ENCODE measurements at places on chromosomes 4 and X.

DNA sequence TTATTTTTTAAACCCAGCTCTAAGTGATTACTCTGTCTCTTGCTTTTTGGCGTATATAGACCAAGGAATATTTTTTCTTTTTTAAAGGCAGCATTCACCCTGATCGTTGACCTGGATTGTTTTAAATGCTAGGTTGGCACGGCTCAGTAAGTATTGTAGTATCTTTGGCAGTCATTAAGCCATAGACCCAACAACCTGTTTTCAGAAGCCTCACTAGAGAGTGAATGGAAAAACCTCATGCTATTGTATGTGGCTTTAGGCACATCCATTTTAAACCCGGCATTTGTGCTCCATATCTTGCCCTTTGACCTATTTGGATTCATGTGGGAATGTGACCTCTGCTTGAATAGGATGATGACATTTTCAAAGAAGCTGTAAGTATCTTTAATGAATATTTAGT is 183.9 kb downstream of the SNCA start:
- DNase-seq, result no peak

GRCh38 chr4:52911684-52912294 is 49.7 kb downstream of the RASL11B start:
- peak; percentile 57 for DNase-seq

DNA sequence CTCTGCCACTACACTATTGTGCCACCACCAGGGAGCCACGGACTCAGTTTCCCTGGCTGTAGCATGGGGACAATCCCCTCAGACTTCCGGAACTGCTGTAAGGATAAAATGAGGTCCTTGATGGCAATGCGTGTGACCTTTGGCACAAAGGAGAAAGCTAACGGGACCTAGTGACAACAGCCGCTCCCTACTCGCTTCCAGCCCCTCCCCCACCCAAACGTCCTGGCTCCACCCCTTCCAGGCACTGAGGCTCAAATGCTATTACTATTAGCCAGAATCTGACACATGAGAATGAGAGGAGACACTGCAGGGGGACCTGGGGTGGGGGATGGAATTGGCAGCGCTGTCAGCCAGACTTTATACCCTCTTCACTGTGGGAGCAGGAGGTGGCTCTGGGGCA is 5.4 kb upstream of the DUSP9 start:
- no peak for DNase-seq

- peak; percentile 27 for DNase-seq
These were observed 10.6 kb upstream of the ELF4 start for GRCh38 chrX:130120746-130121504.

DNA sequence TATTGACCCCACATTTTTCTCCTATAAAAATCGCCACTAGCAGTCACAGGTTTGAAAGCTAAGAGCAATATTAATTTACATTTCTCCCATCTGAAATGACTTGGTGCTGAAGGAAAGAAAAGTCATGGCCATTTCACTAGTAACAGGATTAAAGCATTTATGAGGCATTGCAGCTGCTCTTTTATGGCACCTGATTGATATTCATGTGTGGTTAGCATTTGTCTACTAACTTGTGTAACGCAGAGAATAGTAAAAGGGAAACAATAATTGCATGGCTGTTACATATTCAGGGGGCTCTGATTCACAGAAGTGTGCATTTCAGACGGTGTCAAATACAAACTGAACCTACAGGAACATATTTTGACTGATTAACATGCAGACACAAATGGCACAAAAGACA is 5.2 kb downstream of the PCDH19 start:
- no peak for DNase-seq

- DNase-seq, result no peak
These were observed at the start of gene CXXC4 for GRCh38 chr4:104494822-104495559. Gene CXXC4 (minus strand): TSS chr4:104494894. CDS start chr4:104491802, 3,092 bp downstream.

- no peak for DNase-seq
These were observed 128.3 kb upstream of the EPHA5 start for GRCh38 chr4:65798498-65799127.

GRCh38 chrX:40444798-40445496 is 135.8 kb upstream of the ATP6AP2 start:
- no peak for DNase-seq

GRCh38 chr4:153794006-153794405 is 5.1 kb upstream of the SFRP2 start:
- no peak for DNase-seq

- DNase-seq, result no peak
These were observed 916 bp upstream of the POU4F2 start for GRCh38 chr4:146637621-146638332.

Measured in activated CD8-positive, alpha-beta memory T cell treated with anti-CD3 and anti-CD28 coated beads for 48 hours (primary cell).